ENCODE measurements at places on chromosomes 16 and 17.

- no peak for DNase-seq
Observed at GRCh38 chr16:78576941-78577340, 477.5 kb downstream of the WWOX start.

GRCh38 chr17:7047566-7047965 lies 3.7 kb upstream of the SLC16A11 start:
- DNase-seq = no peak

GRCh38 chr16:59202233-59202862 lies 468.2 kb upstream of the GOT2 start:
- DNase-seq = no peak

DNA sequence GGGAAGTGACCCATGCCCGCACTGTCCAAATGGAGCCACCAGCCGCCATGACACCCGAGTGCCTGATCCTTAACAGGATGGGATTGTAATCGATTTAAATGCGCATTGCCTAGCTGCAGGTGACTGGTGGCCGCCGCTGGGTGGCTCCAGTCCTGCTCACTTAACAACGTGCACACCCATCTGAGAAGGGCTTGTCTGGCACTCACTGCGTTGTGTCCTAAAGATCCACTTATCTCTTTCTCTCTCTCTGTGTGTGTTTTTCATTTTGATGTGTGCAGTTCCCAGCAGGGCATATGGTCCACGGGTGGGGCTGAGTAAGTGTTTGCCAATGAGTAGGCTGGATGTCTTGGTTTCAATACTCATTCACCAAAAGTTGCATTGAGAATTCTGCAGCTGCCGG lies 80.6 kb downstream of the IRF8 start:
- DNase-seq = no peak

DNA sequence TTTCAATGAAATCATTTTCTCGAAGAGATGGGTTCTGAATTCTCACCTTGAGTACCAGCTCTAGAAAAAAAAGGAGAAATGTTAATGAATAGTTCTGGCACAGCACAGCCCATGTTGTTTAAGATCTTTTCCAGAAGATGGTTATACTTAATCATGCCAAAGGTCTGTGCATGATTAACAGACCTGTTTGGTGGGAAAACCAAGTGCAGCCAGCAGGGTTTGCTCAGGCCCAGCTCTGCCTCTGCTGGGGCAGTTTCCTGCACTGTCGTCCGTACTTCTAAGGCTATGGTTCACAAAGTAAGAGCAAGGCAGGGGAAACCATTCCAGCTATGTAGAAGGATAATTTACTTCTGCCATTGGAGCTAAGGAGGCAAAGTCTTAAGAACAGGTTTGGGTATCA lies 10.7 kb downstream of the ANKRD40 start:
- no peak for DNase-seq

GRCh38 chr16:57245472-57246113 lies 534 bp downstream of the ARL2BP start:
- no peak for DNase-seq

GRCh38 chr17:72476575-72476986 lies 355.8 kb downstream of the SOX9 start:
- DNase-seq = no peak

DNA sequence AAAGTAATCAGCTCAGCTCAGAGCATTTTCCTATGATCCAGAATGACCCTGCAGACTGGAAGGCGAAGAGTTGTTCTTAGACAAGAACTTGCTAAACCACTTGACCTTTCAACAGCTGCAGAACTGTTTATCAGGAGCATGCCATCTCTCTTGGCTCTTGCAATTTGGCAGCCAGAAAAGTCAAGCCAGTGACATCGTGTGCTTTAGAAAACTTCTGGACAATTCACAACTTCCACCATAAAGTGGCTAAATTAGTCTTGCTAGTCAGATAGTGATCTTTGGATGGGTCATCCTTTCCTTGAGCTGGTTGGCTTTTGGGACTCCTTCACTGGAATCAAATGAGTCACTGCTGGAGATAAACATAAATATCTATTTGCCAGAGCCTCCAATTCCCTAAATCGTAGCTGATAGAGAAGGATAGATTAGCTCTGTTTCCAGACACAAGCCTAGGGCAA lies 146.5 kb downstream of the MAP2K6 start:
- no peak for DNase-seq

GRCh38 chr16:81410643-81411293 lies 33.8 kb upstream of the CMIP start:
- no peak for DNase-seq

DNA sequence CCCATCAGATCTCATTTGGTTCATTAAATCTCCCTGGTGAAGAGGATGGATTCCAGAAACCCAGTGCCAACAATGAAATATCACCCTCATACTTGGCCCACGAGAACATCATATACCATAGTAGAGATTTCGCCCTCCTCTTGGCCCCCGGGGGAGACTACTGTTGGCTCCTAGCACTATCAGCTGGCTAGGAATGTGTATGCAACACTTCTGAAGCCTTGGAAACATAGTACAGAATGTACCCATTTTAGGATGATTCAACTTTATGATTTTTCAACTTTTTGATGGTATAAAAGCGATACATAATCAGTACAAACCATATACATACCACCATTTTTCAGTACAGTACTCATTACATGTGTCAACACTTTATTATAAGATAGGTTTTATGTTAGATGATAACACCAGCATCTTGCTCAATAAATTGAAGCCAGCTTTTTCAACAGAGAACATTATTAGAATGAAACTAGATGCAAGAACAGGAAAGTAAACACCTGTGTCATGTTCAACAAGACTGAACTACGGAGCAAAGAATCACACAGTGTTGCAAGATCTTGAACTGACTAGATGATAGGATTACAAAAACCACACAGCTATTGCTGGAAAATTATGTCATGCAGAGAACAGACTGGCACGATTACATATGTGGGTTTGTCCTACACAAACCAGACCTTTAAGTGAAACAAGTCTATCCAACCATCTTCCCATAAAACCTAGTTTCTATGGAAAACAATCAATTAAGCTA lies 17.2 kb downstream of the RSL1D1 start:
- no peak for DNase-seq
